ENCODE measurements at places on chromosomes 11 and 22.

GRCh38 chr22:45529971-45530575 is 27.4 kb downstream of the FBLN1 start:
- DNase-seq: no peak

GRCh38 chr11:101288392-101288791 is 158.8 kb upstream of the PGR start:
- DNase-seq: no peak

- DNase-seq: no peak
Observed at GRCh38 chr22:46240506-46240905, 9.6 kb downstream of the CDPF1 start.

DNA sequence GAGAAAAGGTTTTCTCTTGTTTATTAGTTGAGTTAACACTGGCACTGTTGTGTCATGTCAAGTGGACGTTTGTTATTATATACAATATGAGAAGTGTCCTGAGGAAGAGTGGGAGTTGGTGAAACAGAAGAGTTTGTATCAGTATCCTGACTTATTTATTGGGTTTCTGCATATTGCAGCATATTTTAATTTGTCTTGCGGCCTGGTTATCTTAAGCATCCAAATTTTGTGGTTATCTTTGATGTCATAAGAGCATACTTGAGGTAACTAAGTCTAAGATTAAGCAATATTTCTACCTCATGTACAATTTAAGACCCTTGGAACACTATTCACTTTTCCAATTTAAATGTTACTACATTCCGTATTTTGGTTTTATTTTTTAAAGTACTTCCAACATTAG is 103.5 kb downstream of the DDX10 start:
- no peak for DNase-seq

DNA sequence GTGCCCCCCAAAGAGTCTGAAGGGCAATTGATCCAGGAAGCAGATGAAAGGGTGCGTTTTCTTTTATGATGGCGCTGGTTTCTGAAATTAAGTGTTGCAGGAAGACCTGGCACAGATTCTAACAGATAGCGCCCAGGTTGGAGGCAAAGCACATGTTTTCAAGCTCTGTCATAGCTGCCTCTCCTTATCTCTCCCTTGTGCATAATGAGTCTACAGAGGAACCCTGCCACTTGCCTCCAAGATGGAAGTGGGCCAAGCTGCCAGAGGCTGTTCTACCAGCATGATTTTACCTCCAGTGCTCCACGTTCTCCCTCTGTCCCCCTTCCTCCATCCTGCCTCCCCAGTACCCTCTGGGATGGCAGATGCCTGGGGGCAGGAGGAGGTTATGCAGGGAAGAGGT is 30.0 kb upstream of the TLCD5 start:
- no peak for DNase-seq

DNA sequence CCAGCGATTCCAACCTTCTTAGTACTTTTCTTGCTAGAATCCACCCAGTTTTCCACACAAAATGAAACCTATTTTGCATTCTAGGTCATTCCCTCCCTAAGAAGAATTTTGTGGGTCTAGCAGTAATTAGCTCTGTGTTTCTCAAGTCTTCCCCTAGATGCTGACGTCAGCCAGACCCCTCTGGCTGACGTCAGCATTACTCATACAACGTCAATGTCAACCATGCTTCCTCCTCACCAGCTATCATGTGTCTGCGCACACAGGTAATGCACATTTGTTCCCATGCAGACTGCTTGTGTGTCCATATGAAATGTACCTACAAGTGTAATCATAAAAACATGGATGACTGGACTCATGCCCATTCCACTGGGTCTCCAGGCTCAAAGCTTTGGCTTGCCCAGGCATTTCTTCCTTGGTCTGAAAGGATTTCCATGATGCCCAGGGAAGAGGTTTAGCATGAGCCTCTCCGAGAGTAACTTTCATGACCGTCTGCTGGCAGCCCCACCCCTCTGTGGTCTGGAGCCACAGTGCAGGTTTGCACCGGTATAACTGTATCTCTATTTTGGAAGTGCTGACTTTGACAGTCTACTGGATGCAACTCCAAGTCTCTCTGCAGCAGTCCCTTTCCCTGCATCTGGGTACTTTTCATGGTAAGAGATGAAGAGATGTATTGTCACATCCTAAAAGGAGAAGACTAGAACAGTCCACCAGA is 58.6 kb downstream of the DSCAML1 start:
- DNase-seq: no peak

DNA sequence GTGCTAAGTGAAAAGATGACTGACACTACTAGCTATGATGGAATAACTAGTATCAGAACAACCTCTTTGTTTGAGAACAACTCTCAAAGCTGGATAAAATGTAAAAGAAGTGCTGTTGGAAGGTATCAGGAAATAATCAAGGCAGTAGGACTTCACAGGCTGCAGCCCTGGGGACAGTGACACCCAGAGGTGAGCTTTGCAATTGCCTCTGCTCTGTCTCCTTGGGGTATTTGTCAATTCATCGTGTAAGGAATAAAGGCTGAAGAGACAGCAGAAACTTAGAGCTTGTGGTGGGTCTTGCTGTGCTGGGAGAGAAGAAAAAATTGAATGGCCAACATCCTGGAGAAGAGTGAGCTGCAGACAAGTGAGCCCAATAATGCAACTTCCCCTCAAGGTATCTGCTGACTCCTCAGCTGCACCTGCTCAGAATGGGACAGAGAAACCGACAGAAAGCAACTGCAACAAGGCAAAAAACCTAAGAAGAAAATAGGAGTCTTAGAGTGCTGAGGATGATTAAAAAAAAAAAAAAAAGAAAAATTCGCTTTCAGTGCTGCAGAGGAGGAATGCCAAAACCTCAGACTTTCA is 141.1 kb downstream of the RCN1 start:
- DNase-seq: no peak

DNA sequence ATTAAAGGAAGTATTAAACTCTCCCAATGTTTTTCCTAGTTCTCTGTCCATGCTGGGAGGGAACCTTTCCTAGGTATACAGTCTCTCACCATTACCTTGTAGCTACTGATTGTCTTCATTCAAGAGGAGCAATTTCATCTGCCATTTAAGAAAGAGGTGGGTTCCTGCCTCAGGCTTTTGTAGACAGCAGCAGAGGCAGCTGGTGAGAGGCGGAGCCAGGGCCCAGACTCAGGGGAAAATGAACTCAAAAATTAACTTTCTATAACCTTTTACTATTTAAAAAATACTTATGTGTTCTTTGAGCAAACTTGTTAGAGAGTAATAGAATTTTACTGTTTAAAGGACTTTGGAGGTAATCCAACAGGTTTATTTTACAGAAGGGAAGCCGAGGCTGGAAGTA is 133.0 kb downstream of the SNX19 start:
- no peak for DNase-seq

- DNase-seq: no peak
Observed at GRCh38 chr22:17172029-17172833, 13.2 kb upstream of the HDHD5 start.

GRCh38 chr11:86941871-86942599 is 13.2 kb downstream of the FZD4 start:
- no peak for DNase-seq

GRCh38 chr11:64600281-64600992 is 9.4 kb downstream of the SLC22A12 start:
- no peak for DNase-seq

- DNase-seq: peak; percentile 63
Observed at GRCh38 chr22:38314933-38315822, 2.1 kb downstream of the CSNK1E start.

- no peak for DNase-seq
Observed at GRCh38 chr11:113506461-113506860, 31.3 kb upstream of the DRD2 start.

- no peak for DNase-seq
Observed at GRCh38 chr22:17943533-17944249, 80.7 kb downstream of the MICAL3 start.

DNA sequence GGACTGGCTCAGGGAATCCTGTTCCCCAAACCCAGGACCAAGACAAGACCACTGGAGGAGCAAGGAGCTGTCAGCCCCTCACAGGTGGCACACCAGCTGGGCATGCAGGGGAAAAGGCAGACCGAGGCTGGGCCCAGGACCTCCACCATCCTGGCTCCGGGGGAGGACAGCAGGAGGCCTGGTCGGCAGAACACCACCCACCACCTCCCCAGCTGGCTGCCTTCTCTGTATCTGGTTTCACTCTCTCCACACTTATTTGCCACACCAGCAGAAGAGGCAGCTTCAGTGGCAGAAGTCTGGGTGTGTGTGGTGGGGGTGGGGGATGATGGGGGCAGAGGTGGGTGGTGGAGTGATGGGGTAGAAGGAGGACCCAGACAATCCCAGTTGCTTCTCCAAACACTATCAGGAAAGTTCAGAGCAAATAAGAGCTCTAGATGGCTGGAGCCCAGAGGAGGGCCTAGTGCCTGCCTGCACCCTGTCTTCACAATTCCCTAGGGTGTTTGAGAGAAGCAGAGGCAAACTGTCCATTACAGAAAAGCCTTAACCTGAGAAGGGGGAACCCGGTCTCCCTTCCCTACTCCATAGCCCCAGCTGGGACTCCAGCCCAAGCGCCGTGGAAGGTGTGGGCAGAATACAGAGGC is 51.9 kb upstream of the CDON start:
- DNase-seq: no peak

GRCh38 chr22:19757140-19757984 is 3.2 kb upstream of the TBX1 start:
- DNase-seq: peak; percentile 12

- peak; percentile 76 for DNase-seq
Observed at GRCh38 chr22:37492428-37493344, 6.5 kb upstream of the MFNG start.

GRCh38 chr22:48490500-48491411 is 1336.9 kb downstream of the BRD1 start:
- no peak for DNase-seq

- DNase-seq: peak; percentile 13
Observed at GRCh38 chr11:66157182-66157864, 87.3 kb downstream of the PACS1 start.

- no peak for DNase-seq
Observed at GRCh38 chr11:78790784-78791183, 216.1 kb upstream of the NARS2 start.

DNA sequence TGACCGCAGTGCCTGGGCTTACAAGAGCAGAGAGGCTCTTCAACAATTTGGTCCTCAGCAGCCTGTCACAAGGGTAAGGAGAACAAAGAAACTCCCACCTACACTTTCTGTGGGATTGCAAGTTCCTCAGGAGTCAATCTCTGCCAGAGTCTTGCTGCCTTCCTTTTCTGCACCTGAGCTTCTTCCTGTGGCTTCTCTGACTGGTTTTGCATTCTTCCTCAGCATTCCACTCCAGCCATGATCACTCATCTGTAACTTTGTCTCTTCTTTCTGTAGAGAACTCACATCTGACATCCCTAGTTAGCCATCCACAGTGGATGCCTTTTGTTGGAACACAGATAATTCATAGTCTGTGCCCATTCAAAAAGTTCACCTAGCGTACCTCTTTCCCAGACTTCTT is 14.2 kb upstream of the OR6A2 start:
- DNase-seq: no peak

DNA sequence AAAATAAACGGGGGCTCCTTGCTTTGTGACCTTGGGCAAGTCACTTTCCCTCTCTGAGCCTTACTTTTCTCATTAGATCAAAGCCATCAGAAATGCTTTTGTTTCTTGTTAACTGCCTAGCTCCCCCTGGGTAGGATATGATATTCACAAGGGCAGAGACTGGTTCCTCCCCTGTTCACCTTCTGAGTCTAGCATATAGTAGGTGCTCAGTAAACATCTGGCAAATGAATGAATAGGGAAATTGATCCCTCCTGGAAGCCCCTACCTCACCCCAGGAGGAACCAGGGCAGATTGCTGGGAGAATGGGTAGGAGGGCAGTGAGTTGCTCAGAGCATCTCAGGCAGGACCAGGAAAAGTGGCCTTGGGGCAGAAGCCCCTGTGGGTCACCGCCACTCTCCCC is 6.6 kb upstream of the SAC3D1 start:
- DNase-seq: no peak

GRCh38 chr11:7571640-7572000 is 57.8 kb downstream of the PPFIBP2 start:
- DNase-seq: peak; percentile 19

DNA sequence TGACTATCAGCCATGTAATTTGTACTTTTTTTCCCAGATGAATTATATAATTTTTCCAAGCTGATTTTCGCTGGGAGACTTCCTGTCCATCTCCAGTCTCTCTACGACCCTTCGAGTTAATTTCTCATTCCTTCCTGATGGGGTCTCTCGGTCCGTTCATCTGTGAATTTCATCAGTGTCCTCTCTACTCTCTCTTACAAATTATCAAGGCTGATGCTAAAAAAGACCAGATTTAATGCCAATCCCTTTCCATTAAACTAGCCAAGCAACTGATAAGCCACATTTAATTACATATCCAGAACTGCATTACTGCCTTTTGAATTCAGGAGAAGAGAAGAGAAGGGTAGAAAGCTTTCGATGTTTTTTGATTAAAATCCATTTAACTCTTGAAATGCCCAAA is 25.8 kb downstream of the VSIG10L2 start:
- DNase-seq: no peak

GRCh38 chr11:78192223-78192719 is 3.6 kb downstream of the USP35 start:
- no peak for DNase-seq

- DNase-seq: peak; percentile 93
Observed at GRCh38 chr11:118145285-118146227, 7.1 kb downstream of the SCN4B start.

GRCh38 chr11:63622323-63622722 is 8.1 kb upstream of the PLAAT3 start:
- no peak for DNase-seq

GRCh38 chr22:19993926-19994325 is 22.7 kb downstream of the ARVCF start:
- no peak for DNase-seq

DNA sequence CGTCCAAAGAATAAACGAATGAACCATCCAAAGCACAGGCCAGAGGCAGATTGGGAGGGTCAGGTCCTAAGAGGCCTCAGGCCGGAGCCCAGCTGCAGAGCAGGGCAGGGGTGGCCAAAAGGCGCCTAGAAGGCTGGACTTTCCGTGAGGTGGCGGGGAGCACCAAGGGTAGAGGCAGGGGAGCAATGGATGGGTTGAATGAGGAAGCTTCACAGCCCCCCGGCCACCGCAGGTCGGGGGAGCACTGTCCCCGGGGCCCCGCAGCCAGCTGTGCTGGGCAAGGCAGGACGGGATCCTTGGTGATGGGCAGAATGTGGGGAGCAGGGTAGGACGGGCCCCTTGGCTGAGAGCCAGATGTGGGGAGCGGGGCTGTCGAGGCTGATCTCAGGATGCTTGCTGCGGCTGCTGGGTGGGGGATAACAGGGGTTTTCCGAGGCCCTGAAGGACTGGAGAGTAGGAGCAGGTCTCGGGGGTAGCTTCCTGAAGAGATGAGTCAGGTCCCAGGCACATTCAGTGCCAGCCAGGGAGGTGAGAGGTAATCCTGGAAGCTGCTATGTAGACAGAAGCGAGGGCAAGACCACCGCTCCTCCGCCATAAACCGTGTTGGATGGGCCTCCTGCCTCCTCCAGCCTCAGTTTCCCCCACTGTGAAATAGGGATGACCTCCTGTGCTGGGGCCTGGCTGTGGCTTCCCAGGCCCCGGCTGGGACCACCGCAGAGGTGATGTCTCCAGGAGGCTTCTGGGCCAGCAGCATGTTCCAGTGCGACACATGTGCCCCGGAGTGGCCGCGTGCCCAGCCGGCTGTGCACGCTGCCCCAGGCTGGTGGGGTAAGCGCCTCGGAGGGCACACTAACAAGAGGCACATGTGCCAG is 34.6 kb upstream of the KCNQ1OT1 start:
- DNase-seq: no peak

GRCh38 chr11:118213201-118213600 is 11.6 kb downstream of the JAML start:
- no peak for DNase-seq

GRCh38 chr22:47340851-47341436 is 578.5 kb downstream of the TBC1D22A start:
- DNase-seq: no peak
